Upper lobe of right lung (tissue), 1 donor: ENCODE measurements at places on chromosomes 13 and 19. TPM values are rescaled to one million over a fixed set of nuclear protein-coding genes. Genes with fewer than 3 reads are reported as not detected.

- H3K4me3 ChIP-seq: no peak overlapping the region
- no peak overlapping the region for H3K27ac ChIP-seq
- H3K36me3 ChIP-seq: no peaks in the 10 kb centered on the region
These were observed 15.4 kb upstream of the MAP3K10 start for GRCh38 chr19:40175820-40176219.

DNA sequence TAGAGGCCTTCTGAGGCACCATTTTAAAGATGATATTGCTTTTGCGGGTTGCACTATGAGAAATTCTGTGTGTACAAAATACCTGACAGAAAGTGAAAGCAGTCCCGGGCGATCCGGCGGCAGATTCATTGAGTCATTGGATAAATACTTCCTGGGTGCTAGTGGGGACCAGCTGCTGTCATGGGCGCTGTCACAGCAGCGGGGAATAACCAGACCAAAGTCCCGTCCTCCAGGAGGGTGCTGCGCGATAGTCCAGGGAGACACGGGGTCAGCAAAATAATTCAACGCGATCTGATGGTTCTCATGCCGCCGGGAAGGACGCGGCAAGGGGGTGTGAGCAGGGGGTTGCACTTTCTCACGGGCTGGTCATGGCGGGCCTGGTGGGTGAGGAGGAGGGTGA lies 13.5 kb downstream of the ZFR2 start:
- no peak overlapping the region for H3K27ac ChIP-seq
- H3K36me3 ChIP-seq: no peaks in the 10 kb centered on the region
- no peak overlapping the region for H3K4me3 ChIP-seq
- no peaks in the 10 kb centered on the region for H3K4me1 ChIP-seq
- H3K27me3 ChIP-seq: no peaks in the 10 kb centered on the region
- no peak for DNase-seq

PRODH2 gene
- total RNA-seq: not detected

RNF17 gene
- not detected for total RNA-seq

- H3K36me3 ChIP-seq: no peaks in the 10 kb centered on the region
- H3K4me1 ChIP-seq: no peaks in the 10 kb centered on the region
- H3K4me3 ChIP-seq: no peak overlapping the region
- H3K27me3 ChIP-seq: peaks cover 18% of the 10 kb centered on the region
- H3K27ac ChIP-seq: no peak overlapping the region
- peak; percentile 95 for DNase-seq
These were observed 11.5 kb downstream of the APLP1 start for GRCh38 chr19:35879770-35880317.

SRRM5 gene
- 0.29 TPM for total RNA-seq

- DNase-seq: no peak
- H3K36me3 ChIP-seq: no peaks in the 10 kb centered on the region
- no peak overlapping the region for H3K4me3 ChIP-seq
- no peak overlapping the region for H3K27ac ChIP-seq
- no peaks in the 10 kb centered on the region for H3K4me1 ChIP-seq
These were observed 351.7 kb downstream of the SPRY2 start for GRCh38 chr13:79989217-79989661.

DPF1 gene
- not detected for total RNA-seq

DNA sequence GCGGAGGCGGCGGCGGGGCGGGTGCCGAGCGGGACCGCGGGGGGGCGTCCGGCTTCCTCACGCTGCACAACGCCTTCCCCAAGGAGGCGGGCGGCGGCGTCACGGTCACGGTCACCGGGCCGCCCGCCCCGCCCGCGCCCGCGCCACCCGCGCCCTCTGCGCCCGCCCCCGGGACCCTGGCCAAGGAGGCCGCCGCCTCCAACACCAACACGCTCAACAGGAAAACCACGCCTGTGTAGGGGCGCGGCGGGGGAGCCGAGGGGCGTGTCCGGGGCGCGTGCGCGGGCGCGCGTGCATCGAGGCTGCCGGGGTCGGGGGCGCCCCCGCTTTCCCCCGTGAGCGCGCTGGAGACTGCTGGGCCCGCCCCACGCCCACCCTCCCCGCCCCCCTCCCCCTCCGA lies 8.8 kb upstream of the CACNG6 start:
- H3K4me1 ChIP-seq: peaks cover 12% of the 10 kb centered on the region
- H3K27me3 ChIP-seq: peaks cover 43% of the 10 kb centered on the region
- no peak overlapping the region for H3K4me3 ChIP-seq
- no peak for DNase-seq

RXFP2 gene
- total RNA-seq: not detected

DNA sequence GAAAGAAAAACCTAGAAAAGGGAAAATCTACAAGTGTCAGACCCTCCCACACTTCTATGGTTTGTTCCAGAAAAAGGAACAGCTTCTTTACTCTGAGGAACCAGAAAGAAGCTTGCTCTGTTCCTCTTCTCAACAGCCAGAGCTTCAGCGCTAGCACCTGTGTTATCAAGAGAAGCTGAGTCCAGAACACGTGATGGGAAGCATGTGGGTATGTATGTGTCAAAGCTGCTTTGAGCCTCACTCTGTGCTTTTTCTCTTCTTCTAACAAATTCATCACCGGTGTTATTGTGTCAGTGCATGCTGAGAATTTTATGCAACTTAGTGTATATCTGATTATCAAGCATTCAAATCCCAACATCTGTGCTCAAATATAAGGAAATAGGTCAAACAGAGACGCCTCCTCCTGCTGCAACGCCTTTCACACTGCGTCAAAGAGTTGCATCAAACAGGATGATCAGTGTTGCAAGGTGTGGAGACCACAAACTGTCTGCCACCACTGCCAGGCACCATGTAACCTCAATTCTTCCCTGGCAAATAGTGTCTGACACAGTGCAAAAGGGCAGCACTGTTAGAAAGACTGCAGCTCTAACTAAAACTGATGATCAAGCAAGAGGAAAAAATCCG lies 83.9 kb downstream of the LRRC63 start:
- peaks cover 23% of the 10 kb centered on the region for H3K4me1 ChIP-seq
- H3K27ac ChIP-seq: peak overlapping the region; percentile 70
- no peaks in the 10 kb centered on the region for H3K27me3 ChIP-seq
- no peaks in the 10 kb centered on the region for H3K36me3 ChIP-seq
- no peak for DNase-seq

SMARCA4 gene
- total RNA-seq: 95.6 TPM

SYNE4 gene
- 8.1 TPM for total RNA-seq

DNA sequence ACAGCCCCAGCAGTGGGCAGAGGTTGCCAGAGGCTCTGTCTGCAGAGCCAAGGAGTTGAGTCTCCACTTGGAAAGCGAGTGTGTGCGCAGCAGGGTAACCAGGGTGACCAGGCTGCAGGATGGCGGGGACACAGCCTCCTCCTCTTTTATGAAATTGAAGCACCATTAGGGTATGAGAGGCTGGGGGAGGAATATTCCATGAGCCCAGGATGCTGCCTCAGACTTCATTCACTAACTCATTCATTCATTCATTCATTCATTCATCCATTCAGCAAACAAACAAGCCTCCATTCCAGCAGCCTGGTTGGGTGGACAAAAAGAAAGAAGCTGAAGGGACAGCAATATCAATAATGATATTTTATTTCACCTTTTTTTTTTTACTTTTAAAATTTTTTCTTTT lies 6.6 kb upstream of the LMTK3 start:
- peaks cover 5% of the 10 kb centered on the region for H3K4me1 ChIP-seq
- H3K27ac ChIP-seq: no peak overlapping the region
- H3K27me3 ChIP-seq: peaks cover 4% of the 10 kb centered on the region
- no peaks in the 10 kb centered on the region for H3K36me3 ChIP-seq

DNA sequence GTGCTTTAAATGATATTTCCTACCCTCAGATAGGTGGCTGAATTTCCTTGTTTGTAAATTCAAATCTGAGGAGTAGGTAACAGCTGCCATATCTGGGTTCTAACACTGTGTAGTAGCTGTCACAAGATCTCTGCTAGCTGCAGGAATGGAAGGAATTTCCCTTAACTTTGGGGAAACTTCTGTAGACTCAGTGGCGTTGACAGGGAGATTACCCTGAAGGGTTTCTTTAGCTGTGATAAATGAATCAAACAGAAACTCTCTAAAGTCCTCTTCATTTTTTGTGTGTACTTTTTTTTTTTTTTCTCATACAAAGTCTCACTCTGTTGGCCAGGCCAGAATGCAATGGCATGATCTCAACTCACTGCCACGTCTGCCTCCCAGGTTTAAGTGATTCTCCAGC lies 5.3 kb upstream of the EPSTI1 start:
- H3K27me3 ChIP-seq: no peaks in the 10 kb centered on the region
- no peaks in the 10 kb centered on the region for H3K36me3 ChIP-seq
- peaks cover 5% of the 10 kb centered on the region for H3K4me1 ChIP-seq
- H3K27ac ChIP-seq: no peak overlapping the region

DNA sequence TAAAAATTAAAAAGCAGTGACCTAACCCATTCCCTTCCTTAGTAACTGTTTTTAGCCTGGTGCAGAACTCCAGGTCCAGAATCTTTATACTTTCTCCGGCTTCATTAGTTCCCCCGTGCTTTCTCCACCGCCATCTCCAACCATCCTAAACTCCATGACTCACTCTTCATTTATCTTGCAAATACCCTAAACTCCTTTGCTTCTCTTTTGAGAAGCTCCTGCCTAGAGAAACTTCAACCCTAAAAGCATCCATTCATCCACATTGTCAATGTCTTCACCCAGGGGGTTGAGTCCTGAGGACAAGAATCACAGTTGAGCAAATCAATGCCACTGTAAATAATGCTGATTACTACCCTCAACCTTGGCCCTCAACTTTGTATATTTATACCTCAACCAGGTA lies 17.1 kb upstream of the GARRE1 start:
- no peak overlapping the region for H3K27ac ChIP-seq
- H3K4me3 ChIP-seq: no peak overlapping the region
- H3K36me3 ChIP-seq: no peaks in the 10 kb centered on the region
- no peaks in the 10 kb centered on the region for H3K27me3 ChIP-seq
- no peak for DNase-seq

- no peaks in the 10 kb centered on the region for H3K27me3 ChIP-seq
- H3K36me3 ChIP-seq: no peaks in the 10 kb centered on the region
- H3K4me1 ChIP-seq: no peaks in the 10 kb centered on the region
- H3K27ac ChIP-seq: no peak overlapping the region
These were observed 28.9 kb upstream of the TNFRSF19 start for GRCh38 chr13:23541221-23541824.

DNA sequence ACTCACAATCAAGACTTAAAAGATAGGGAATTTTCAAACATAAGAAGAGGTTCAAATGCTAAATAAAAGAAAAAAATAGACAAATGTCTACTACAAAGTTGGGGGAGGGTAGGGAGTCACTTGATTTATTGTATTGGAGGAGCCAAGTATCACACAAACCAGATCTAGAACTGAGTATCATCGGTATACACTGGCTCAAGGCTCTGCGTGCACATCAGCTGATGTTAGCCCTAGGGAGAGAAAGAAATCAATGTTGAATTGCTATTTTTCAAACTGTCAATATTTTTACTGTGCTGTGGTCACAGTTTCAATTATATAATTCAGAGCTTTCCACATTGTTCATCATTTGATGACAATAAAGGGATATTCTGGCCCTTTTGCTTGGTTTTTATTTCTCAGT lies 54.9 kb upstream of the RXFP2 start:
- no peak for DNase-seq
- H3K36me3 ChIP-seq: no peaks in the 10 kb centered on the region
- H3K27me3 ChIP-seq: no peaks in the 10 kb centered on the region
- H3K4me3 ChIP-seq: no peak overlapping the region
- no peak overlapping the region for H3K27ac ChIP-seq

DNA sequence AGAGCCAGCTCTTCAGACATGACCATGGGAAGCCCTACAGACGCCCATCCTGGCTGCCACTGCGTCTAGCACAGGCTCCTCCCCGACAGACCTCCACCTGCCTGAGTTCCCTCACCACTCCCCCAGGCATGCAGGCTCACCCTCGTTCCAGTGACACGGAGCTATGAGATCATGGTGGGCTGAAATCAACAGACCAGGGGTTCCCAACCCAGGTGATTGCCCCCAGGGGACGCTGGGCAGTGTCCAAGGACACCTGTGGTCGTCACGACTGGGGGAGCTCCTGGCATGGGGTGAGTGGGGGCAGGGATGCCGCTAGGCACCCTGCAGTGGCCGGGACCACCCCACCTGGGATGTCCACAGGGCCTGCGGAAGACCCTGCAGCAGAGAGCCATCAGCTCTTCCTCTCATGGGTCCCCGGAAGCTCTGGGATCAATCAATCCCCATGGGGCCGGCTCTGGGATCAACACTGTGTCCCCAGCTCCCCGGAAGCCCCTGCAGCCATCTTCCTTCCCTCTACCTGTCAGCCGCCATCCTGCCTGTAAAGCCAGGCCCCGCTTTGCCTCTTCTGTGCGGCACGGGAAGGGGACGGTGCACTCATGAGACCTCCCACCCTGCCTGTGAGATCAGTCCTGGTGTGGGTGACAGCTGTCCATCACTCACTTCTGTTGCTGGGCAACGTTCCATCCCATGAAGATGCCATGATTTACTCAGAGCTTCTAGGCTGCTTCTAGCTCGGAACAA lies 12.8 kb upstream of the MADCAM1 start:
- H3K4me3 ChIP-seq: no peak overlapping the region
- no peaks in the 10 kb centered on the region for H3K36me3 ChIP-seq
- peaks cover 5% of the 10 kb centered on the region for H3K27me3 ChIP-seq
- peak; percentile 52 for DNase-seq
- no peaks in the 10 kb centered on the region for H3K4me1 ChIP-seq

- no peak for DNase-seq
- peak overlapping the region; percentile 93 for H3K27ac ChIP-seq
- no peaks in the 10 kb centered on the region for H3K36me3 ChIP-seq
- H3K4me1 ChIP-seq: peaks cover 8% of the 10 kb centered on the region
These were observed 572 bp downstream of the UCHL3 start for GRCh38 chr13:75550159-75550567.

- peak; percentile 23 for DNase-seq
- H3K27ac ChIP-seq: no peak overlapping the region
- no peaks in the 10 kb centered on the region for H3K4me1 ChIP-seq
- no peaks in the 10 kb centered on the region for H3K36me3 ChIP-seq
- peaks cover 8% of the 10 kb centered on the region for H3K27me3 ChIP-seq
- no peak overlapping the region for H3K4me3 ChIP-seq
These were observed 181.6 kb downstream of the URI1 start for GRCh38 chr19:30123611-30124010.

- H3K4me3 ChIP-seq: no peak overlapping the region
- no peaks in the 10 kb centered on the region for H3K4me1 ChIP-seq
- H3K27me3 ChIP-seq: no peaks in the 10 kb centered on the region
- no peak overlapping the region for H3K27ac ChIP-seq
These were observed 204.0 kb upstream of the TSHZ3 start for GRCh38 chr19:31553112-31553845.

DNA sequence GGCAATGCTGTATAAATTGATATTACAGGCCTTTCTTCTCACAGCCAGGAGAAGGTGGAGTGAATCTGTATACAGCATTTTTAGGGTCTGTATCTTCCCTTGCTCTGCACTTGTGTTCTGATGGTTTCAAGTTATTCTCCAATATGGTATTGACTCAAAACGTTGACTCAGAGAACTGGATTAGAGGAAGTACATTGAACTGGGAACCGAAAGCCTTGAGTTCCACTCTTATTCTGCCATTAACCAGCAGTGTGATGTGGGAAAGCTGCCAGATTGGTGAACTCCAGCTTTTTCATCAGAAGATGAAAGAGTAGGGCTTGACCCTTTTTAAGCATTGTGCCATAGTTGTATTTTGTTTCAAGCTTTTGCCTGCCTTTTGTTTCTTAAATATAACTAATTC lies 167.7 kb downstream of the SPRY2 start:
- no peak for DNase-seq
- H3K4me3 ChIP-seq: no peak overlapping the region
- H3K4me1 ChIP-seq: peaks cover 3% of the 10 kb centered on the region
- H3K36me3 ChIP-seq: no peaks in the 10 kb centered on the region
